Right ventricle myocardium superior (tissue), 1 donor: ENCODE measurements at places on chromosomes 11 and 22. TPM values are rescaled to one million over a fixed set of nuclear protein-coding genes. Genes with fewer than 3 reads are reported as not detected.

MISFA gene
- 13.3 TPM for total RNA-seq

- DNase-seq = no peak
Observed at GRCh38 chr11:82229341-82229740, 504.3 kb downstream of the FAM181B start.

RGL4 gene
- not detected for total RNA-seq

ASRGL1 gene
- total RNA-seq = 4.1 TPM

GRCh38 chr22:35544189-35544588 lies 3.6 kb downstream of the RASD2 start:
- no peak for DNase-seq

MS4A8 gene
- not detected for total RNA-seq

GRCh38 chr11:114136686-114137640 lies 77.5 kb downstream of the ZBTB16 start:
- DNase-seq = no peak

- no peak for DNase-seq
Observed at GRCh38 chr22:17501679-17502285, 61.5 kb upstream of the SLC25A18 start.

GRCh38 chr11:33646629-33647028 lies 54.0 kb downstream of the C11orf91 start:
- DNase-seq = no peak

- DNase-seq = no peak
Observed at GRCh38 chr11:85918910-85919794, 64.0 kb downstream of the CCDC83 start.

B3GAT1 gene
- 0.11 TPM for total RNA-seq

KRTAP5-7 gene
- not detected for total RNA-seq

- peak; percentile 73 for DNase-seq
Observed at GRCh38 chr11:10931761-10932670, 74.2 kb upstream of the ZBED5 start.

TEAD1 gene
- total RNA-seq = 107 TPM

- no peak for DNase-seq
Observed at GRCh38 chr11:68560216-68560615, 99.7 kb downstream of the PPP6R3 start.

- peak; percentile 65 for DNase-seq
Observed at GRCh38 chr11:11620173-11620920, 1.5 kb downstream of the GALNT18 start.

- DNase-seq = no peak
Observed at GRCh38 chr11:27234043-27234668, 128.9 kb downstream of the CCDC34 start.

DNA sequence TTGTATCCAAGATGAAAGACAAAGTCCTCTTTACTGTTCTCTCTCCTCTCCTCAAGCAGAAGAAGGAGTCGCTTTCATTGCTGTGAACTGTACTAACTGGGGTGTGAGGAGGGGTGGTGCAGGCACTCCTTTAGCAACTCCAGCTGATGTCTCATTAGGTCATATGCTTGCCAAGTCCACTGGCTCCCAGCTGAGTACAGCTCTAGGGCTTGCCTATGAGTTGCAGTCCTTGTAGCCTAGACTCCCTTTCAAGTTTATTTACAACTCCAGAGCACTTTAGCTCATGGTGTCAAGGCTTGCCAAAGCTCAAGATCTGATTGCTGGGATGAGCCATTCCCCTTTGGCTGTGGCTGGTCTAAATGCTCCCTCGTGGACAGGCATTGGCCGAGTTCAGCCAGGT lies 55.1 kb upstream of the PDGFD start:
- peak; percentile 38 for DNase-seq

DNA sequence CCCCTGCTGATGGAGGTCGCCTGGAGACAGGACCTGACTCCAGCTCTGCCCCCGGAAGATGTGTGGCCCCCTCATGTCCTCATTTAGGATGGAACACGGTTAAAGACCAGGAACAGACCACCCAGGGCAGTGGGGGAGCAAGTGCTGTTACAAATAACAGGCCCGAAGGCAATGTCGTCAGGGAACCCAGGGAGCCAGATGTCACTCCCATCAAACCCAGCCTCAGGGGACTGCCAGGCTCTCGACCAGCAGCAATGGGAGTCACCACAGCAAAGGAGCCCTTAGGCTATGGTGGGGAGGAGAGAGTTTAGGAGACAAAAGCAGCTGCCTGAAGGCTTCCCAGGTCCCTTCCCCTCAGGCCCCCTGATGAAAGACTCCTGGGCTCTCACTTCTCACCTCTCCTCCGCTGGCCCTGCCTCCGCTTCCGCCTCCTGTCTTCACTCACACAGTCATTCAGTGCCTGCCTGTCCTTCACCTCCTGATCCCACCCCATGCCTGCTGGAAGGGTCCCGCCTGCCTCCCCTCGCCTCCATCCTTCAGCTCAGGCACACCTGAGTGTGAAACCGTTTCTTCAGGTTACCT lies 4.4 kb downstream of the RPS19BP1 start:
- DNase-seq = no peak

MYO7A gene
- 4.4 TPM for total RNA-seq

DNA sequence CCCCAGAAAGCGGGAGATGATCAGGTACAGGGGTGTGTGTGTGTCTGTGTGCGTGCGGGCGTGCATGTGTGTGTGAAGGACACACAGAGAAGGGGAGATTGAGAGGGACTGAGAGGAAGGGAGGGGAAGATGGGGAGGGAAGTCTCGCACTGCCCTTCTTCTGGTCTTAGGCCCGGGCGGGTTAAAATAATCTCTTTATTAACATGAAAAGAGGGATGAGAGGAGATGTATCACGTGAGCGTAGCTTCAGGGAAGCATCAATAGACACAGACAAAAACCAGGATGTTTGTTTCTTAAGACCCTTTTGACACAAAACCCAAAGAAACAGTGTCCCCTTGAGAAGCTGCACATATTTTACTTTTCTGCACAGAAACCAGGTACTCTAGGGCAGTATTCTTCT lies 347.3 kb downstream of the BRD1 start:
- DNase-seq = no peak

- DNase-seq = no peak
Observed at GRCh38 chr11:78231962-78232501, 43.3 kb downstream of the USP35 start.

NXPE4 gene
- not detected for total RNA-seq

GRCh38 chr11:18358646-18359045 lies 35.7 kb upstream of the LDHA start:
- DNase-seq = no peak

DLG2 gene
- total RNA-seq = 6.1 TPM

- peak; percentile 65 for DNase-seq
Observed at GRCh38 chr11:124536520-124536919, 6.9 kb downstream of the OR8B12 start.
